ENCODE measurements at places on chromosomes 12 and 14.

DNA sequence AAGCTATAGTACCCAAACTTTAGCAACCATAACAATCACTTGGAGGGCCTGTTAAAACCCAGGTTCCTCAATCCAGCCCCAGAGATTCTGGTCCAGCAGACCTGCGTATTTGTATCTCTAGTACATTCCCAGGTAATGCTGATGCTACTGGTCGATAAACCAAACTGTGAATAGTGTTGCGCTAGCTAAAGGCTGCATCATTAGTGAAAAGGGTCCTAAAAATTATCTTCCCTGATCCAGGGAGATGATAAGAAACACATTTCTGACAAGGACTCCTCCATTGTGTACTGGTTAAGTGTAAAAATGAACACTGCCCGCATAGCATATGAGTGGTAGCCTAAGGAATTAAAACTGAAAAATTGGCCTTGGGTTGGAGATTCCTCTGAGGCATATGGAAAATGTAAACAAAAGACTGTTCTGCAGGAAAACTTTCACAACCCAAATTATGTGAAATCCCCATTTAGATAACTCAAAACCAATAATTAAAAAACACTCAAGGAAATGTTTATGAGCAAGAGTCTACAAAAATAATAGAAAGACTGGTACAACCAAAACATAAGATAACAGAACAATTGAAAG is 322.7 kb downstream of the CEP128 start:
- no peak for DNase-seq

GRCh38 chr12:105852951-105853350 is 285.8 kb downstream of the NUAK1 start:
- DNase-seq, result no peak

- no peak for DNase-seq
Observed at GRCh38 chr12:19196959-19197630, 67.6 kb downstream of the PLEKHA5 start.

- no peak for DNase-seq
Observed at GRCh38 chr12:43921666-43922337, 85.9 kb downstream of the TMEM117 start.

DNA sequence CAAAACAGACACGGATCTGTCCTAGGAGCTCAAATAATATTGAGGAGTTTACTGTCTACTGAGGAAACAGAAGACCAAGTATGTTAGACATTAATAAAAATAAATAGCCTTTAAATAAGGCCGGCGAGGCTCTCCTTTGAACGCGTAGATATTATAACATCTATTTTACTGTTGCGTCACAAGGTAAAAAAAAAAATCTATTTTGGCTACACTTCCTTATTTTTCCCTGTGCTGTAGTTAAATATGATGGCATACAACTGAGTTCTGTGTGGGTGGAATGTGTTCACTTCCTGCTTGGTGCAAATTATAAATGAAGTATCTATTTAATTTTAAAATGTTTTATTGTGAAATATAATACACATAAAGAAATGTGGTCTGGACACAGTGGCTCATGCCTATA is 17.2 kb upstream of the RAD52 start:
- no peak for DNase-seq

DNA sequence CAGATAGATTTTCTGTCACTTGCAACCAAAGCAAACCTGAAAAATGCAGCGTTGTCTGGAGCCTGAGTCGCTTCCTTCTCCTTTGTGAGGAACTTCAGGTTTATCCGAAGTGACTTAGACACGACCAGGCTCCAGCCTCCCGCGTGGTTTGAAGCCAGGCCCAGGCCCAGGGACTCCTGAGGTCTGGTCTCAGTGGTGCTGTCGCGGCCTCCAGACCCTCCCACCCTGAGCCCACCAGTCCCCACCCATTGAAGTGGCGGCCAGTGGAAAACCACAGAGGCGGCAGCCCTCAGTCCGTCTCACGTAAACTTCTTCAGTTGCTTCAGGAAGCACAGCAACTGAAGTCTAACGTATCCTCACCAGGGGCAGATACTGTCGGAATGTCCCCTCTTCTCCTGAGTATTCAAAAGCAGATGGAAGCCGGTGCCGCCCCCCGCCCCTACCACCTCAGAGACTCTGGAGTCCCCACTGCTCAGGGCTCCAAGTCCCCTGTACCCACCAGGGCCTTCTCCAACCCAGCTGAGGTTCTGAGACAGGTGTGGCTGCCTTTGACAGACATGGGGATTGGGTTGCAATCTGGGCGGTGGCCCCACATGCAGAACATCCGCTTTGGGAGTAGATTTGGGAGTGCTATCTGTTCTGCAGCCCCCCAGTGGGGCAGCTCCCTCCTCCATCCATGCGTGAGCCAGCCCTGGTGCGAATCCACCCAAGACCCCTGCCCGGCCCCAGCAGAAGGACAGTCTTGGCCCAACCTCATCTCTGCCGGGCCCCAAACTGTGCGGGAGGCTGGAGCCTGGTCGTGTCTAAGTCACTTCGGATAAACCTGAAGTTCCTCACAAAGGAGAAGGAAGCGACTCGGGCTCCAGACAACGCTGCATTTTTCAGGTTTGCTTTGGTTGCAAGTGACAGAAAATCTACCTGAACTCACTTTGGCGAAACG is 26.6 kb upstream of the GALNT9 start:
- DNase-seq, result no peak

- DNase-seq, result peak; percentile 66
Observed at GRCh38 chr14:68843471-68844209, 50.8 kb upstream of the ZFP36L1 start.

GRCh38 chr14:28784096-28785048 is 17.8 kb downstream of the FOXG1 start:
- DNase-seq, result no peak
